ENCODE measurements at places on chromosomes 4 and X. TPM values are rescaled to one million over a fixed set of nuclear protein-coding genes. Genes with fewer than 3 reads are reported as not detected.

- DNase-seq: no peak
Measured at GRCh38 chrX:129632443-129632842, 22.3 kb downstream of the APLN start.

The CDX4 gene
- not detected for total RNA-seq

The FATE1 gene
- total RNA-seq: not detected

The RGN gene
- total RNA-seq: 11.9 TPM

The UGT8 gene
- not detected for total RNA-seq

The REPS2 gene
- total RNA-seq: 0.84 TPM

GRCh38 chr4:110612631-110613269, 10.1 kb downstream of the PITX2 start:
- no peak for DNase-seq

DNA sequence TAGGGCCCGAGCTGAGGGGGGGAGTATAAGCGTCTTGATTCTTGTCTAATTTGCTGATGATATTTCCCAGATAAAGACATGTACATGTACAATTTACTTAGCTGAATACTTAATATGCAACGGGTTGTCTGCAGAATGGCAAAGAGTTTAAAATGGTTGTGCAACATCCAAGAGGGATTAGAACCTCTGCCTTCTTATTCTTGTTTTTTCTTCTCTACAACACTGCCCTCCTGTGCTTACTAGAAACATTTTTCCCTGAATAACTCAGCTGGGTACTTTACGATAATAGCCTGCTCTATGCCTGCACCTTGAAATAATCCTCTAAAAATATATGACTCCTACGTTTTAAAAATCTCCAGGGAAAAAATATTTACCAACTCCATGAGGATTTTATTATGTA, 41.8 kb downstream of the INTS12 start:
- no peak for DNase-seq

The GAB3 gene
- total RNA-seq: 1.0 TPM

GRCh38 chr4:160038615-160039014, 935.7 kb downstream of the RAPGEF2 start:
- no peak for DNase-seq

The ANOS1 gene
- 3.4 TPM for total RNA-seq

DNA sequence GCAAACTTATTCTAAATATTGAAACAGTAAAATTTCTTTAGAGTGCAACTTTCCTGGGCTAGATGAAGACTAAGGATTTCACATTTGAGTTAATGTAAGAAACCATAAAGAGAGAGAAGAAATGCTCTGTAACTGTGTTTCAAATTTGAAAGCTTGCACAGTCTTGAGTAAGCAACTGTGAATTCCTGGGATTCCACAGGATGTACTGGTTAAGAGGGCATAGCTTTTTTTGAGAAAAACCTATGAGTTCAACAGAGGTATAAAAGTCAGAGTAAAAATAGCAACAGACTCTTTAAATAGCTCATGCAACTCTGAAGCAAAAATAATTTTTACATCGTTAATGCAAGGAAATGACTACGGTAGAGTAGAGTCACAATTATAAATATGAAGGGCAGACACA, 25.5 kb downstream of the ZNF330 start:
- DNase-seq: no peak

DNA sequence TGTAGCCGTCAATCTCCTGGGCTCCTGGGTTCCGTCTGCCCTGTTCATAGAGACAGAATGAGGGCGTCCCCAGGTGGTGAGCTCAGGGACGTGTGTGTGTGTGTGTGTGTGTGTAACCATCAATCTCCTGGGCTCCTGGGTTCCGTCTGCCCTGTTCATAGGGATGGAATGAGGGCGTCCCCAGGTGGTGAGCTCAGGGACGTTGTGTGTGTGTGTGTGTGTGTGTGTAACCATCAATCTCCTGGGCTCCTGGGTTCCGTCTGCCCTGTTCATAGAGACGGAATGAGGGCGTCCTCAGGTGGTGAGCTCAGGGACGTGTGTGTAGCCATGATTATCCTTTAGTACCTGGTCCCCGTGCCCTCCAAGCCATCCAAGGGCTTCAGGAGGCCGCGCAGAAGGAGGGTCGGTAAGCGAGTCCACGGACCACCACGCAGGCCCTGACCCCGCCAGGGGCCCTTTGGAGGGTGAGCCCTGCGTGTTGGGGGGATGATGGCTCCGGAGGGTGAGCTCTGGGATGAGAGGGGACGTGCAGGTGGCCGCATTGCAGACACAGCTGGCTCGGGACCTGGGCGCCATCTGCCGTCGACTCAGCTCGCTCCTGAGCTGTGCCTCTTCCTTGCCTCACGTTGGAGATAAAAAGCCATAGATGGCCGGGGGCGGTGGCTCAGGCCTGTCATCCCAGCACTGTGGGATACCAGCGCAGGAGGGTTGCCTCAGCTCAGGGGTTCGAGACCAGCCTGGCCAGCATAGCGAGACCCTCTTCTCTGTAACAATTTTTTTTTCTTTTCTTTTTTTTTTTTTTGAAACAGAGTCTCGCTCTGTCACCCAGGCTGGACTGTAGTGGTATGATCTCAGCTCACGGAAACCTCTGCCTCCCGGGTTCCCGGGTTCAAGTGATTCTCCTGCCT, 5.4 kb upstream of the GTPBP6 start:
- peak; percentile 27 for DNase-seq

DNA sequence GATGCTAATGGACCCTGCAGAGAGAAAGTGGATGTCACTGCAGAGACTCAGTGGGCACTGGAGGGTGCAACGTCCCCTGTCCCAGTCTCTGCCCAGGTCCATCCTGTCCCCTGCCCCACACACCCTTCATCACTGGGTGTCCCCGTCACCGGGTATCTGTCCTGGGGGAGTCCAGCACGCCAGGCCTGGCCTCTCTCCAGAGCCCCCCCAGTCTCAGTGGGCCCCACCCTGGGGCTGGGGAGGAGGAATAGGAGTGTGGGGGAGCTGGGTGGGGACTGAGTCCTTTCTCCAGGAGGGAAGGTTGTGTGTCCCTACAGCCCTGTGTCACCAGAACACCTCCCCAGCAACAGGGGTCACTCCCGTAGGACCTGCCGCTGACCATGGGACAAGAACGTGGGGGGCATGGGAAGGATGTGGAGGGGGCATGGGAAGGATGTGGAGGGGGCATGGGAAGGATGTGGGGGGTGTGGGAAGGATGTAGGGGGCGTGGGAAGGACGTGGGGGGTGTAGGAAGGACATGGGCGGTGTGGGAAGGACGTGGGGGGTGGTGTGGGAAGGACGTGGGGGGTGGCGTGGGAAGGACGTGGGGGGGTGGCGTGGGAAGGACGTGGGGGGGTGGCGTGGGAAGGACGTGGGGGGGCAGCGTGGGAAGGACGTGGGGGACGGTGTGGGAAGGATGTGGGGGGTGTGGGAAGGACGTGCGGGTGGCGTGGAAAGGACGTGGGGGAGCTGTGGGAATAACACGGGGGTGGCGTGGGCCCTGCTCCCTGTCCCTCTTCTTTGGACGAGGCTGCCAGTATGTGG, 21.0 kb upstream of the SPON2 start:
- DNase-seq: peak; percentile 38

DNA sequence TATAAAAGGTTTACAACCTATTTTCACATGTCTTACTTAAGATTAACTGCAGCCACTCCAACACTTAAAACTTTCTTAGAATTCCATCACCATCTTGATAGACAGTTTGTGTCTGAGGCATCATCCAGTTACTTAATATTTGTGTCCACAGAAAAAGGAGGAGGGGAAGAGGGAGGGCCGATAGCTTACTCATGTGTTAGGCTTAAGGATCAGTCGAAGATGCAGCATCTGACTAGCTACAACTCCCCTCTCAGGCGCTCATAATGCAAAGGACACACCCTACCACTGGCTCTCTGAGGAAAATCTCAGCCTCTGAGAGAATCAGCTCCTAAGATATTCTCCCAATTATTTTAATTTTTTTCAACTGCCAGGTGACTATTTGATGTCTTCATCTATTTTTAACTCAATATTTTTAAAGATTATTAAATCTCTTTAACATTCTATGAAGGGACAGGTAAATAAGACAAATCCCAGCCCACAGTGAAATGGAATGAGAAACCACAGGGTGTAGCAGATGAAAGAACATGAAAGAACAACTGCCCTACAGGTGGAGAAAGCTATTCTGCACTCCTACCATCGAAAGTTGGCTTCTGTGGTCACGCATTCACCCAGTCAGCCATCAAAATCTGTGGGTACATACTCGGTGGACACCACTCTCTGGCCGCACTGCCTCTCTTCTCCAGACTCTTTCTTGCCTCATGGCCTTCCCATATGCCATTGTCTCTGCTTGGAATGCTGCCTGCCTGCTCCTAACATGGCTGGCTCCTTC, 48.0 kb downstream of the ARAP2 start:
- no peak for DNase-seq

The LAS1L gene
- total RNA-seq: 15.6 TPM

DNA sequence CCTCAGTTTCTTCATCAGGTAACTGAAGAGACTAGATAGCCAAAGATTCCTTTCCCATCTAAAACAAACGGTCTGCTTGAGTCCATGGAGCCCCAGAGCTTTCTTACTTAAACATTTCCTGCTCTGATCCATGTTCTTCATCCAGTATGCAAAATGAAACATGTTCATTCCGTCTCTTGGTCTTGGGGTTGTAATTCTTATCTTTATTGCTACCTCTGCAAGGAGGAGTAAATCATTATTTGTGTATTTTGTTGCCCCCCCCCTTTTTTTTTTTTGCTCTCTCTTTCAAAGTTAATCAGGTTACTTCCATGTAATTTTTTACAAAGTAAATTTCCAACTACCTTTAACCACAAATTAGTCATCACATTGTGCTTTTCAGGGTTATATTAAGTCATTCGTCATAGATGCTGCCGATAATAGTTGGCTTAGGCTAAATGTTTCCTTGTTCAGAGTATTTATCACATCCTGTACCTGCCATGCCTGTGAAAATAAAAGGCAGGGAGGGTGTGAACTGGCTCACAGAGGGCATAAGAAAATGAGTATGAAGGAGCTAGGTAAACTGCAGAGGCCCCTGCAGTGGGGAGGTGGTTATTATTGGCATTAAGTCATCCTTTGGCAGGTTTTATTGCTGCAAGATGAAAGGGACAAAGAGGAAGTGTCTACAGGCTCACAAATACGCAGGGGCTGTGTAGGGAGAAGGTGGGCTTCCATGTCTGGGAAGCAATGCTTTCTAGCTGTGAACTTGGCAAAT, 76.7 kb upstream of the HS3ST1 start:
- DNase-seq: no peak

- DNase-seq: no peak
Measured at GRCh38 chr4:151702256-151702655, 58.6 kb downstream of the GATB start.

The ERVMER34-1 gene
- total RNA-seq: not detected

DNA sequence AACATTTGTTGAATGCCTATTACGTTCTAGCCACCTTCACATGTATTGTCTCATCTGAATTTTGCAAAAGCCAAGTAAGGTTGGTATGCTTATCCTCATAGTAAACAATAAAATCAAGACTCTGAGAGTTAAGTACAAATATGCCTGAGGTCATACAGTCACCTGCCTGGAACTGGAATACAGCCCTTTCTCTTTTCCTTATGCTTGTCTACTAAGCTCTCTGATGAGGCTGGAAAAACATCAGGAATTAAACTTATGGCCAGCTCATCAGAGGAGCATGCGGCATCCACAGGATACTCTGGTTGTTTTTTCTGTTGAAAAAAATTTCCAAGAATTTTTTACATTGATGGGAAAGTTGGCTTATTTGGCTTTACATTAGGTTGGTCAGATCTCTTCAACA, 35.5 kb downstream of the NCAPG start:
- DNase-seq: no peak

DNA sequence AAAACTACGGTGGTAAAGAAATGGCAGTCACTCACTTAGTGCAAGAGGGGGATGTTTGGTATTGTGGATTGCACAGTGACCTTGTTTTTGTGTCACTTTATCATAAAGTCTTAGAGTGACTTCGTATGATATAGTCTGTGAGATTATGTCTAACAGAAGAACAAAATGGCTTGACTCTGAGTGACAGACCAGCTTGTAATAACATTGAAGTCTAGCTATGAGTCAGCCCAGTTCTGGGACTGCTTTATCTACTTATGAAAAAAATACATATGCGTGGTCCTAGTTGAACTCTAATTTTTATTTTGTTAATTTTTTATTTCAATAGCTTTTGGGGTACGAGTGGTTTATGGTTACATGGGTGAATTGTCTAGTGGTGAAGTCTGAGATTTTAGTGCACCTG, 20.0 kb downstream of the DCLK2 start:
- no peak for DNase-seq

DNA sequence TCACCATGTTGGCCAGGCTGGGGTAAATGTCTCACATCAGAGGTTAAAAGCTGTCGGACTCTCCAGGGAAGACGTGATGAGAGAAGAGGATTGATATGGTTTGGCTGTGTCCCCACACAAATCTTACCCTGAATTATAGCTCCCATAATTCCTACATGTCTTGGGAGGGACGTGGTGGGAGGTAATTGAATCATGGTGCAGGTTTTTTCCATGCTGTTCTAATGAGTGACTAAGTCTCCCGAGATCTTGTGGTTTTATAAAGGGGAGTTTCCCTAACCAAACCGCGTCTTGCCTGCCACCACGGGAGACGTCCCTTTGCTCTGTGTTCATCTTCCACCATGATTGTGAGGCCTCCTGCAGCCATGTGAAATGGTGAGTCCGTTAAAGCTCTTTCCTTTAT, 64.4 kb downstream of the ASMT start:
- DNase-seq: no peak

DNA sequence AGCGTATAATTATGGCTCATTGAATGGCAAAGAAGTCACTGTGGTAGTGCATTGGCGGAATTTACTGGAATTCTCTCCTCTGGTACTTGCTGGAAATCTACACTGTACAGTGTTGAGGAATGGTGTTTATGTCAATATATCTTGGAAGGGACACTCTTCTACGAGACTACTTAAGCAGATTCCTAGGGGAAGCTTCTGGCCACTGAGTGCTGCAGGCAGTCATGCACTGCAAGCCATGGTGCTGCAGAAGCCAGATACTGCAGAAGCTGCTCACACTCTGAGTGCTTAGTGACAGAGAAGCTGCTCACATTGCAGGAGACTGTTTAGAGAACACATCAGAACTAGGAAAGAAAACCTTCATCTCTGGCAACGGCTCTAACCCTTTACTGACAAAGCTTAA, 725.0 kb downstream of the CCSER1 start:
- DNase-seq: no peak

DNA sequence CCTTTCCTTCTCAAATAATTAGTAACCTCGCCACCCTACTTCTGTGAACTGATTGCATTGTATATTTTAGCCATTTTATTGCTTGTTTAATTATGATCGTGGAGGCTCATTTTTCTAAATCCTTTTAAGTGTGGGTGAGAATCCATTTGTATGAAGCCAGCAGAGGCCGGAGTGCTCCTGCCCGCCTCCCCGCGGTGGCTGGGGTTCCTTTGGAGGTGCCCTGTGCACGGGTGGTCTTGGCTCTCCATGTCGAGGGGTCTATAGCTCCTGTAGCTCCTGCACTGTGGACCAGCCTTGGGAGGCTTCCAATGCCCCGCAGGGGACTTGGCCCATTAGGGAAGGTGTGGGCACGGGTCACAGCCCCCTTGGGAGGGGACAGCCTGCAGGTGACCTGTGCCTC, 15.0 kb downstream of the UVSSA start:
- no peak for DNase-seq

GRCh38 chr4:182569561-182569960, 326.4 kb downstream of the TENM3 start:
- DNase-seq: no peak
